Spinal cord (tissue), 10 donors: ENCODE measurements at places on chromosomes 5 and 9.

- H3K27me3 ChIP-seq = no peaks in the 10 kb centered on the region
- no peaks in the 10 kb centered on the region for H3K4me1 ChIP-seq
- H3K36me3 ChIP-seq = peaks cover 10% of the 10 kb centered on the region
- H3K27ac ChIP-seq = no peak overlapping the region
- DNase-seq = no peak
Measured at GRCh38 chr5:132334812-132335211, 34.7 kb upstream of the SLC22A5 start.

- no peak overlapping the region for H3K27ac ChIP-seq
- H3K27me3 ChIP-seq = no peaks in the 10 kb centered on the region
- H3K4me3 ChIP-seq = no peak overlapping the region
- H3K36me3 ChIP-seq = no peaks in the 10 kb centered on the region
- H3K4me1 ChIP-seq = peaks cover 4% of the 10 kb centered on the region
Measured at GRCh38 chr5:66872736-66873331, 276.6 kb downstream of the MAST4 start.

- no peak for DNase-seq
- no peaks in the 10 kb centered on the region for H3K27me3 ChIP-seq
- peaks cover 10% of the 10 kb centered on the region for H3K36me3 ChIP-seq
- no peak overlapping the region for H3K27ac ChIP-seq
- no peaks in the 10 kb centered on the region for H3K4me1 ChIP-seq
Measured at GRCh38 chr5:132999246-132999645, 27.1 kb downstream of the ZCCHC10 start.

- H3K27ac ChIP-seq = no peak overlapping the region
- no peak overlapping the region for H3K4me3 ChIP-seq
- no peaks in the 10 kb centered on the region for H3K27me3 ChIP-seq
- no peaks in the 10 kb centered on the region for H3K36me3 ChIP-seq
- no peaks in the 10 kb centered on the region for H3K4me1 ChIP-seq
Measured at GRCh38 chr9:70081120-70081495, 37.5 kb downstream of the MAMDC2 start.

- H3K4me3 ChIP-seq = no peak overlapping the region
- H3K4me1 ChIP-seq = peaks cover 25% of the 10 kb centered on the region
- no peaks in the 10 kb centered on the region for H3K36me3 ChIP-seq
Measured at GRCh38 chr5:77645158-77645994, 6.9 kb upstream of the OTP start.

DNA sequence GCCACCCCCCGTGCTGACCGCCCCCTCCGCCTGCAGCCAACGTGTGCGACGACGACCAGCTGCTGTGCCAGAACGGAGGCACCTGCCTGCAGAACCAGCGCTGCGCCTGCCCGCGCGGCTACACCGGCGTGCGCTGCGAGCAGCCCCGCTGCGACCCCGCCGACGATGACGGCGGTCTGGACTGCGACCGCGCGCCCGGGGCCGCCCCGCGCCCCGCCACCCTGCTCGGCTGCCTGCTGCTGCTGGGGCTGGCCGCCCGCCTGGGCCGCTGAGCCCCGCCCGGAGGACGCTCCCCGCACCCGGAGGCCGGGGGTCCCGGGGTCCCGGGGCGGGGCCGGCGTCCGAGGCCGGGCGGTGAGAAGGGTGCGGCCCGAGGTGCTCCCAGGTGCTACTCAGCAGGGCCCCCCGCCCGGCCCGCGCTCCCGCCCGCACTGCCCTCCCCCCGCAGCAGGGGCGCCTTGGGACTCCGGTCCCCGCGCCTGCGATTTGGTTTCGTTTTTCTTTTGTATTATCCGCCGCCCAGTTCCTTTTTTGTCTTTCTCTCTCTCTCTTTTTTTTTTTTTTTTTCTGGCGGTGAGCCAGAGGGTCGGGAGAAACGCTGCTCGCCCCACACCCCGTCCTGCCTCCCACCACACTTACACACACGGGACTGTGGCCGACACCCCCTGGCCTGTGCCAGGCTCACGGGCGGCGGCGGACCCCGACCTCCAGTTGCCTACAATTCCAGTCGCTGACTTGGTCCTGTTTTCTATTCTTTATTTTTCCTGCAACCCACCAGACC, 80.2 kb downstream of the NTNG2 start:
- peak; percentile 46 for DNase-seq
- H3K4me1 ChIP-seq = peaks cover 46% of the 10 kb centered on the region
- no peaks in the 10 kb centered on the region for H3K36me3 ChIP-seq
- no peak overlapping the region for H3K27ac ChIP-seq
- peaks cover 33% of the 10 kb centered on the region for H3K27me3 ChIP-seq
